ENCODE measurements at places on chromosomes 3 and 15. TPM values are rescaled to one million over a fixed set of nuclear protein-coding genes. Genes with fewer than 3 reads are reported as not detected.

The MST1R gene
- polyA plus RNA-seq, result 1.2 TPM

The OSBPL10 gene
- 17.6 TPM for polyA plus RNA-seq

DNA sequence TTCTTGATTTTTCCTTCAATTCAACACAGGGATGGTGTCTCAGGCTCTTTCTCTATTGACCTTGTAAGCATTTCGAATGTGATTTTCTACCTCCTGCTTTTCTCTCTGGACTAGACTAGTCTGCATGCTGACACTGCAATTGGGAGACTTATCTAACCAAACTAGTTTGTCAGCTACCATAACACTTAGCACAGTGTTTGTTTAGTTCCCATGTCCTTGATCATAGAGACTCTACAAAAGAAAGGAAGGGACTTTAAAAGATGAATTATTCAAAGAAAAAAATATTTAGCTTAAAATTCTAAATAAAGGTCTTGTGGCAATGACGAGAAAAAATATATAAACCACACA, 407.0 kb downstream of the ERC2 start:
- DNase-seq, result no peak

GRCh38 chr3:12994357-12994606, 78.9 kb downstream of the IQSEC1 start:
- DNase-seq, result no peak

DNA sequence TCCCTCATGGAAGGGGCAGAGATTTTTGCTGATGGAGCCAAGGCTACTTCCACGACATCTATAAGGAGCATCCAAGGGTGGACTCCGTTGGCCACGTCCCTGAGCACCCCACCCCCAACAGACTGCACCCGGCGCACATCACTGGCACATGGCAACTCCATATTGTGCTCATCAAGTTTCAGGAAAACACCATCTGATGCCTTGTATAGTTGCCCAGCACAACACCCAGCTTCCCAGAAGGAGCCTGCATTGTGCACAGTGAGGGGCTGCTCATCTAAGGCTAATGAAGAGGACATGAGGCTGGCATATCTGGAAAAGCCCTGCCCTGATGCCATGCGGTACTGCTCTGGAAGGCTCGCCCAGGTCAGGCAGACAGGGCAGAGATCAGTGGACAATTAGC, 15.0 kb upstream of the CACNA2D2 start:
- no peak for DNase-seq

DNA sequence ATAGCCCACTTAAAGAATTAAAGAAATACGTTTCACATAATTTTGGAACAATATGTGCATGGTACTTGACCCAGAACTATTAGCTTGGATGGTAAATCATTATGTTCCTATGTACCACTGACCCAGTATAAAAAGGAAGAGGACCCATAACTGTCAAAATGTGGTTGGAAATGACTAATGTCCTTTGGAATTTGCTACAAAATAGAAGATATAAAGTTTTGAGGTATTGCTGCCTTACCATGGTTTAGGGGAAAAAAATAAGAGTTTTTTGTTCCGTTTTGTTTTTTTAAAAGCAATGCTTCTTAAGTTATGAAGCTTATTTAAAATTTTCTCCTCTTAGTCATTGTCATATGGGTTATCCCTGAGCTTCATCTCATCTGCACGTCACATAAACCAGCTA, 15.8 kb upstream of the TFDP2 start:
- no peak for DNase-seq

GRCh38 chr3:49792371-49793150, 6.2 kb upstream of the IP6K1 start:
- no peak for DNase-seq

DNA sequence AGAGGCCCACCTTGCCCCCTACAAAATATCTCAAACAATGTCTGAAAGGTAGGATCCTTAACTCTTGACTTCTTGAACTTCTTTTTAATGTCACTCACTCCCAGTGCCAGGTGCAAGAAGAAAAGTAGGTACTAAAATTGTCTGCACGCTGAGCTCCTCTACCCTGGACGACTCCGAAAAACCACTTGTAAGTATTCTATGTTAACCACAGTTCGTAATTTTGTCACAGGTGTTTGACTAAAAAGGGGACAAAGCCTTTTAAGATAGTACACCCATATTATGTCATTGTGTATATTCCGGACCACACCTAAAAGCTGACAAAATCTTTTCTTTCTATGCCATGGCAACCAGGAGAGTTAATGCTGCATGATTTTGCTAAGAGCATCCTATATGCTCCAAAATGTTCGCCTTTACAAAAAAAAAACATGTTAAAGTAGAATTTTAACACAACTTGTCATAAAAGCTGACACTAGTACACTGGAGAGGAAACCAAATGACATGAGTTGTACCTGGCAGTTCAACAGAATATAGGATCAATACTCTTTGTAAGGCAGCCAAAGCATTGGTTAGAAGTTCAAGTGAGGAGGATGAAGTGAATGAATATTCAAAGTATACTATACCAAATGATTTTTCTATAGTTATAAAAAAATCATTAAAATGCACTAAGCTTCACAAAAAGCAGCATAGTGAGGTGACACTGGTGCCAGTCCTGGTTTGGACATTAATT, 210.5 kb downstream of the FOXP1 start:
- DNase-seq, result no peak

- no peak for DNase-seq
These were observed 1015.5 kb downstream of the PLOD2 start for GRCh38 chr3:145145461-145145860.

DNA sequence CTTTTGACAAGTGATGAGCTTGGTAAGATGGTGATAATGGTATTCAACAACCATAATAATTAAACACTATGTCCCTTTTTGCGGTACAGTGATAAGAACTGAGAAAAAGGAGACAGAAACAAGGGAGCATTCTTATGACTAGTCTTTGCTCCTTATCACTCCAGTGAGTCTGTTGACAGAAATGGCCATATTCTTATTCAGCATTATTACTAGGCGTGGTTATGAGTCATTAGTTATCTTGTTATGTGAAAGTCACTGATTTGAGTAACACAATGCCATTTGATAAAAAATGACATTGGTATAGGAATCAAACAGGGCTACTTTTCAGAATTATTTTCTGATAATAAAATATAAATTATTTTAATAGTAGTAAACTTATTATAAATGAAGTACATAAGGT, 193.5 kb downstream of the C3orf38 start:
- DNase-seq, result no peak

DNA sequence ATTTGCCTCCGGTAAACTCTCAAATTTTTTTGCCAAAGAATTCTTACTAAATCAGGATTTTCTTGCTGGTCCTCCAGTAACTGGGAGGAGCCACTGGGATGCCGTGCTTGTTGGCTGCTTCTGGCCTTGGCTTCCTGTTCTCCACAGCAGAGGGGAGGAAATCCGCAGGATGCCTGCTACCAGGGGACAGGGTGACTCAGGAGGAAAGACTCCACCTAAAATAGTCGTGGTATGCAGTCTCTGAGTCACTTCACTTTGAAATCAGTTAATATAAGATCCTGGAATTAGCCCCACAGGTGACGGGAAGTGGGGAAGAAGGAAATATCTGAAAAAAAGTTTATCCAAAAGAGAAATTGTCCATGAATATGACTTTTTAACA, 6.5 kb upstream of the TM4SF18 start:
- no peak for DNase-seq

GRCh38 chr3:39267631-39268548, 11.9 kb downstream of the CX3CR1 start:
- no peak for DNase-seq

DNA sequence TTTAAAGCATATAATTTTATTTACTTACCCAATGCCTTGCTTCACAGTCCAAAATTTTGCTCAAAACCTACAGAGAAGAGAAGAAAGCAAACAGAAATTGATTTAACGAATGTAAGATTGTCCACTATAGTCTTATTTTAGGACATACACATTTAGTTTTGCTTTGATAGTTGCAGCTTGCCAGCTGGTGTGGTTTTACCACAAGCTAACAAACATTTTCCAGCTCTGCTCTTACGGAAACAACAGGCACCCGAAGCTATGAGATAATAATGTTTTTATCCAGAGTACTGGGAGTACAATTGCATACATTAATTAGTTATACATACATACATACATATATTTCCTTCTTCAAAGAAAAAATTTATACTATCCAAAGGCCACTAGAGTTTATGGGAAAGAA, 10.4 kb downstream of the BCL6 start:
- no peak for DNase-seq

DNA sequence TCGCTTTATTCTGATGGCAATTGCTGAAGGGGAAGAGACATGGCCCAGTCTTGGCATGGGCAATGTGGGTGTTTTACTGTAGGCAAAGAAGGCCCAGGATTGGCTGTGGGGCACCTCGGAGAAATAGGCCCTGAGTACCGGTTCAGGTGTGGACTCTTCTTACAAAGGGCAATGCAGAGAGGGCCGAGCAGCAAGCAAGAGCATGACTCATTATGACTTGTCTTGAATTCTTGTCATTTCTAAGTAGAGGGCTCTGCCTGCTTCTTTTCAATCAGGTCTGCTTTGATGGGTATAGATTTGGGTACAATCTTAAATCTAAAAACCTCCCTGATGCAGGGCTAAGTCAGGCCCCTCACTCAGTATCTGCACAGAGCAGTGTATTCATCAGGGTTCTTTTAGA, 14.8 kb upstream of the BUB1B start:
- DNase-seq, result no peak

GRCh38 chr3:46848271-46849044, 14.8 kb downstream of the MYL3 start:
- DNase-seq, result no peak

The GOLGA8S gene
- polyA plus RNA-seq, result 1.3 TPM

The CPB1 gene
- polyA plus RNA-seq, result 1.4 TPM

The UPK1B gene
- 9.5 TPM for polyA plus RNA-seq

GRCh38 chr3:161977063-161977462, 480.5 kb downstream of the OTOL1 start:
- DNase-seq, result no peak

- DNase-seq, result no peak
These were observed 166.4 kb downstream of the CADPS start for GRCh38 chr3:62708638-62709373.

The ZXDC gene
- polyA plus RNA-seq, result 42.6 TPM

- no peak for DNase-seq
These were observed 59.0 kb downstream of the TP63 start for GRCh38 chr3:189690237-189690636.

- DNase-seq, result no peak
These were observed 47.6 kb upstream of the CD200R1L start for GRCh38 chr3:112894258-112894657.

GRCh38 chr3:127545216-127545615, 45.3 kb downstream of the TPRA1 start:
- DNase-seq, result no peak

DNA sequence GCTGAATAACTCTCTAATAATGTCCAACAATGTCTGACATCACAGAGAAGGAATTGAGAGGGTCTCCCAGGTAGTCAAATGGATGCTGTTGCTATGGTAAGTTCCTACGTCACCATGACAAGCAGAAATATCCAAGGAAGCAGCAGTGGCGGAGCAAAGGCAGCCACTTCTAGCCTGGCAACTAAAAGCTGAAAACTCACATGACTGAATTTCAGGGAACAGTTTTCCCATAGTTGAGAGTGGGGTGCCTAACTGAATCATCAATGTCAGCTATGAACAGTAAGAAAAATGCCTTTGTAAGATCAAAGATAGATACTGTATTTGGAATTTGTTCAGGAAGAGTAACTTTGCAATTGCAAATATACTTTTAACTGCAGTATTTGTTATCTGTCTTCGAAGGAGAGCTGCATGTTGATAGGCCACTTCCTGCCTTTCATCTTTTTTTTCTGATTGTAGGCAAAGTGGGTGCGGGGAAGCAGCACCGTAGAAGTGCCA, 161.7 kb downstream of the BBX start:
- DNase-seq, result no peak

- DNase-seq, result no peak
These were observed 162.2 kb downstream of the RYR3 start for GRCh38 chr15:33473005-33473404.

DNA sequence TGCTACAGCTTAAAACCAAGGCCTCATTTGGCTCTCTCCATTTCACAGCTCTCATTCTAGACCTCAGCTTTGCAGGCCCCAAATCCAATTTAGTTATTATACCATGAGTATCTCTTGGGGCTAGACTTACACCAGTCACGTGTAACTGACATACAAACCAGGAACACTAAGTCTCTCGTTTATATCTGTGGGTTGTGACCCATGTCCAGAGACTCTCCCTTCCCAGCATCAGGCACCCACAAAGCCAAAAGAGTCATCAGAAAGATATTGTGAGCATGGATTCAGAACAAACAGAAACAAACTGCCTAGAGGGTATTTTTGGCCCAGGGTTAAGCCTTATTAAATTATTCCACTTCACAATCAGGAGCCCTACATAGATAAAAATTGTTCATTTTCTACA, 5.6 kb upstream of the CCDC13 start:
- DNase-seq, result no peak

DNA sequence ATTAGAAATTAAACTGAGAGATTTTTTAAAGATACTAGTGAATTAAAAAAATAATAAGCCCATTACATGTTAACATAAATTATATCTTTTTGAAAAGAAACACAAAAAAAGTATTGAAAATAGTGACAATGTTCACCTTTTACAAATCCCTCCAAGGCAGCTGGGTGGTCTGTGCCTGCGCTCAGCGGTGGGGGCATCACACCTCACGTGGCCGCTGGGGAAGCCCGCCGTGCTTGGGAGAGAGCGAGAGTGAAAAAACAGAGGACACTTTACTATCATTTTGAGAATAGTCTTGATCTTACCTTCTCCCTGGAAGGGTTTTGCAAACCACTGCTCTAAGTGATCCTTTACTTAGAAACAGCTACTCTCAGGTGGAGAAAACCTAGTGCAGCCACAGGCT, 76.9 kb downstream of the CRTC3 start:
- no peak for DNase-seq

The FETUB gene
- 0.20 TPM for polyA plus RNA-seq

DNA sequence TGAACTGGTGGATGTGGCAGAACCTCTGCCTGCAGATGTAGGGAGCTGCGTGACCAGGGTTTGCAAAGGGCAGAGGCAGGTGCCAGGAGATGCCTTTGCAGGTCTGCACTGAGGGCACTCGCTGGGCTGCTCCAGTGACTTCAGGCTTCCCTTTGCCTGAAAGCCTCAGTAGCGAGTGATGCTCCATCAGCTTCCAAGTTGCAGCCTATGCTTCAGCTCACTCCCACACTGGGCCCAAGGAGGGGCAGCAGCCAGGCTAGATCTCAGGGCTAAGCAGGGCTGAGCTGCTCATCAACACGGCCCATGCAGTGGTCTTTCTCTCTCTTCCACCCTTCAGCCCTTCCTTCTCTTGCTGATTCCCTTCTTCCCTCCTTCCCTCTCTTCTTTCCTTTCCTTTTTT, 78.3 kb upstream of the RGMA start:
- no peak for DNase-seq

- no peak for DNase-seq
These were observed 30.9 kb downstream of the PTH1R start for GRCh38 chr3:46908294-46908985.

The TMEM212 gene
- polyA plus RNA-seq, result 0.10 TPM

DNA sequence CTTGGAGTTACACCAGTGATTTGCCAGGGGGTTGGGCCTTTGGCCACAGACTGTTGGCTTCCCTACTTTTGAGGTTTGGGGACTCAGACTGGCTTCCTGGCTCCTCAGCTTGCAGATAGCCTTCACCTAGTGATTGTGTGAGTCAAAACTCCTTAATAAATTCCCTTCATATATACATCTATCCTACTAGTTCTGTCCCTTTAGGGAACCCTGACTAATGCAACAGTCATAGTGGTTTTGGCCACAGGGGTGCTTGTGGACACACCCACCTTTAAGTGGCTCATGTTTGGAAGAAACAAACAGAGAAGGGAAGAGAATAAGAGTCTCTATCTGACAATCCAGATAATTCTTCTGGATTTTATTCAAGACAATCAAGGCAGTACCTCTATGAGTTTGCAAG, 457.7 kb downstream of the EPHA3 start:
- no peak for DNase-seq

- DNase-seq, result no peak
These were observed 43.8 kb downstream of the NEK10 start for GRCh38 chr3:27325419-27325818.
